ENCODE measurements at places on chromosomes 11 and 22.

DNA sequence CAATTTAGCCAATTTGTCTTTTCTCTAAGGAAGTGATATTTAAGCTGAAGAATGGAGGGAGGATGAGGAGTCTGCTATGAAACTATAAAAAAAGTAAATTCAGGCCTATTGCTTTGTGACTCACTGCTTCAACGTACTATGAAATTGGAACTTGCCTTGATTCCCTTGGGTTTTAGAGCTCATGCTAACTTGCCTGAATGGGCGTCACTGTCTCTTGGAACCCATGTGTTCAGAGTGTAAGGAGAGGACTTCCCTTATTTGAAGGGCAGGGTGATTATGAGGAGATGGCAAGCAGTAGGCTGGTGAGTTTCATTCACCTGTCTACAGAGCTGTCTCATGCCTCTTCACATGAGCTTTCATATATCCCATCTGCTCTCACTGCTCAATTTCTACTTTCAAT lies 28.7 kb upstream of the WT1 start:
- DNase-seq = no peak

DNA sequence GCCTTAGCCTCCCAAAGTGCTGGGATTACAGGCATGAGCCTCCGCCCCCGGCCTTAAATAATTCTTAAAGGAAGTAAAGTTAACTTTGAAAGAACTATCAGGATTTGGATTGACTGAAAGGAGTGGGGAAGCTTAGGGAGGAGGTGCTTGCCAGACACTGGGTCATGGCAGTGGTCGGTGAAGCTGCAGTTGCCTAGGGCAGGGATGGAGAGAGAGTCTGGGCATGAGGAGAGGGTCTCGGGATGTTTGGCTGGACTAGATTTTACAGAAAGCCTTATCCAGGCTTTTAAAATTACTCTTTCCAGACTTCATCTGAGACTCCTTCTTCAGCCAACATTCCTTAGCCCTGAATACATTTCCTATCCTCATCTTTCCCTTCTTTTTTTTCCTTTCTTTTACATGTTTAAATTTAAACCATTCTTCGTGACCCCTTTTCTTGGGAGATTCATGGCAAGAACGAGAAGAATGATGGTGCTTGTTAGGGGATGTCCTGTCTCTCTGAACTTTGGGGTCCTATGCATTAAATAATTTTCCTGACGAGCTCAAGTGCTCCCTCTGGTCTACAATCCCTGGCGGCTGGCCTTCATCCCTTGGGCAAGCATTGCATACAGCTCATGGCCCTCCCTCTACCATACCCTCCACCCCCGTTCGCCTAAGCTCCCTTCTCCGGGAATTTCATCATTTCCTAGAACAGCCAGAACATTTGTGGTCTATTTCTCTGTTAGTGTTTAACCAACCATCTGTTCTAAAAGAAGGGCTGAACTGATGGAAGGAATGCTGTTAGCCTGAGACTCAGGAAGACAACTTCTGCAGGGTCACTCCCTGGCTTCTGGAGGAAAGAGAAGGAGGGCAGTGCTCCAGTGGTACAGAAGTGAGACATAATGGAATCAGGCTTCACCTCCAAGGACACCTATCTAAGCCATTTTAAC lies at the start of gene NNMT:
NNMT (plus strand) TSS at position 724 of the 929 bp plus-strand sequence; CDS start at position 882, 158 bp downstream.
- no peak for DNase-seq

- no peak for DNase-seq
Measured at GRCh38 chr11:32899438-32899837, 6.8 kb downstream of the QSER1 start.

GRCh38 chr11:64120951-64121569 lies 44.9 kb downstream of the MACROD1 start:
- DNase-seq = no peak

- no peak for DNase-seq
Measured at GRCh38 chr11:76234416-76235232, 28.3 kb upstream of the WNT11 start.

DNA sequence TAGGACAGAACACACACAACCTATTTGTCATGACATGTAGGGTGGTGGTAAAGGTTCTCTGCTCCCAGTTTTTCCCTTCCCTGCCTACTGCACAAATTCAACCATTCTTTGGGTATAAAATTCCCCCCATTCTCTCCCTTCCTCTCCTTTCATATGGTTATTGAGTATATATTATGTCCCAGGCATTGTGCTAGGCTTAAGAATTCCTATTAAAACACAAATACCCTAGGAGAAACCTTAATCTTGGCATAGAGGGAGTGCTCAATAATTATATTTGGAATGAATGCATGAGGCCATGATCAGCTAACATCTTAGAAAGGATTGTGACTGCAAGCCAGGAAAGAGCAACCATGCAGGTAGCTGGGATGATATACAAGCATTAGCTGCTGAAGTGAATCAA lies 120.4 kb upstream of the MTMR2 start:
- DNase-seq = no peak

DNA sequence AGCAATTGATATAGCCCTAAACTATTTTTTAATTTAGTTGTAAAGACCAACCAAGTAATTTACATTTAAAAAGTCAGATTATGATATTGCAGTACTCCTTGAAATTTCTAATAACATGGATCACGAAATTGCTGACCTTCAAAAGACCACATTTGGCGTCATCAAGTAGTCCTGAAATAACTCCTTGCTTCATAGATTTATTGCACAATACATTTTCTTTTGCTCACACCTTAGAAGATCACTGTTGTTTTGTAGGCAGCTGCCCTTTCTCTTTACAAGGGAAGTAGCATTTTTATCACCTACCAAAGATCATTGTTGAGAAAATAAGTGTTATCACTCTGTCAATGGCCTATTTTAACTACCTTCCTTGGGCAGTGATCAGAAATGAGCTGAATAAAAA lies 815.8 kb downstream of the METTL15 start:
- no peak for DNase-seq

DNA sequence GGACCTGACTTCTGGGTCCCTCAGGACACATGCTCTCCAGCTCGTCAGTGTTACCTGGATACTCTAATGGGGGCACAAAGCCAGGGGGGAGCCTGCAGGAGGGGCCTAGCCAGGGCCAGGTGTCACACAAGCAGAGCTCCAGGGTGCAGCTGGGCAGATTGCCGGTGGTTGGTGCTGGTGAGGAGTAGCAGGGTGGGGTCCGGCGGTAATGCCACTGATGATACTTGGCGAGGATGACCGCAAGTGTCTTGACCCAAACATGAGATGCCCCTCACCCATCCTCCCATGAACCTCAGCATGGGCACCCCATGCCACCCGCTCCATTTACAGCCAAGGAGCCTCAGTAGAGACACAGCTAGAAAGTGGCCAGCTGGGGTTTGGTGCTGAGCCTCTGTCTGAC lies 15.1 kb upstream of the KCNQ1OT1 start:
- DNase-seq = no peak

- DNase-seq = no peak
Measured at GRCh38 chr11:19405966-19406365, 165.2 kb upstream of the E2F8 start.

DNA sequence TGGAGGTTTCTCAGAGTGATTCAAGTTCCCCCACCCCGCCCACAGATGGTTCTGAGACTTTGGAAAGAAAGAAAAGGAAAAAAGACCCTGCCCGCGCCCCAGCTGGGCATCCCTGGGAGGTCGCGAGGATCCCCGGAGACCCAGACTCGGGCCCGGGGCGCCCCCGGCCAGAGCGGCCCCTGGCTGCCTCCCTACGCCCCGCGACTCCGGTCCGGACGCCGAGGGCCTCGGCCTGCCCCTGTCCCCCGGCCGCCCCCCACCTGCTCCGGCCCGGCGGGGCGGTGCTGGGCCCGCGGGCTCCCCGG lies 2.3 kb upstream of the AIFM3 start:
- DNase-seq = no peak

DNA sequence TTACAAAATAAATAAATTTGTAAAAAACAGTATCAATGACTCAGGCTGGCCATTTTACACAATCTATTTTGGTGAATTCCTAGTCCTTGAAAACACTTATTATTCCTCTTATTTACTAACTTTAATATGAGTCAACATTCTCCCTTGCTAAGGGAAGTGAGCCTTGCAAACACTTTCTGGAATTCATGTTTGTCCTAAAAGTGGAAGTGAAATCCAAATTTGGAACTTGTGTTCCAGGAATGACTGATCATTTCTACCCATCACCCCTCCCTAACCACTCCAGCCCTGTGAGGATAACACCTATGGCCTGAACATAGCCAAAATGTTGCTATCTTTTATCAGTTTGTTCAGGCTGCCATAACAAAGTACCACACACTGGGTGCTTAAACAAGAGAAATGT lies 83.1 kb downstream of the OR5AK2 start:
- DNase-seq = no peak

DNA sequence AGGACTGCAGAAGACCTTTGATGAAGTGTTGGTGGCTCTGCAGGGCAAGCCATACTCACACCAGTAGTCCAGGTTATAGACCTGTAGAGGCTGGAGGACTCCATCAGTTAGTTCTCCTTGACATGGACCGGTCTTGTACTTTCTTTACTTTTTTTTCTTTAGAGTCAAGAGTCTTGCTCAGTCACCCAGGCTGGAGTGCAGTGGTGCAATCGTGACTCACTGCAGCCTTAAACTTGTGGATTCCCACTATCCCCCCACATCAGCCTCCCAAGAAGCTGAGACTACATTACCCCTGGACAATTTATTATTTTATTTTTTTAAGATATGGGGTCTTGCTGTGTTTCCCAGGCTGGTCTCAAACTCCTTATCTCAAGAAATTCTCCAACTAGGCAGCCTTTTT lies 49.6 kb upstream of the E2F8 start:
- DNase-seq = no peak

DNA sequence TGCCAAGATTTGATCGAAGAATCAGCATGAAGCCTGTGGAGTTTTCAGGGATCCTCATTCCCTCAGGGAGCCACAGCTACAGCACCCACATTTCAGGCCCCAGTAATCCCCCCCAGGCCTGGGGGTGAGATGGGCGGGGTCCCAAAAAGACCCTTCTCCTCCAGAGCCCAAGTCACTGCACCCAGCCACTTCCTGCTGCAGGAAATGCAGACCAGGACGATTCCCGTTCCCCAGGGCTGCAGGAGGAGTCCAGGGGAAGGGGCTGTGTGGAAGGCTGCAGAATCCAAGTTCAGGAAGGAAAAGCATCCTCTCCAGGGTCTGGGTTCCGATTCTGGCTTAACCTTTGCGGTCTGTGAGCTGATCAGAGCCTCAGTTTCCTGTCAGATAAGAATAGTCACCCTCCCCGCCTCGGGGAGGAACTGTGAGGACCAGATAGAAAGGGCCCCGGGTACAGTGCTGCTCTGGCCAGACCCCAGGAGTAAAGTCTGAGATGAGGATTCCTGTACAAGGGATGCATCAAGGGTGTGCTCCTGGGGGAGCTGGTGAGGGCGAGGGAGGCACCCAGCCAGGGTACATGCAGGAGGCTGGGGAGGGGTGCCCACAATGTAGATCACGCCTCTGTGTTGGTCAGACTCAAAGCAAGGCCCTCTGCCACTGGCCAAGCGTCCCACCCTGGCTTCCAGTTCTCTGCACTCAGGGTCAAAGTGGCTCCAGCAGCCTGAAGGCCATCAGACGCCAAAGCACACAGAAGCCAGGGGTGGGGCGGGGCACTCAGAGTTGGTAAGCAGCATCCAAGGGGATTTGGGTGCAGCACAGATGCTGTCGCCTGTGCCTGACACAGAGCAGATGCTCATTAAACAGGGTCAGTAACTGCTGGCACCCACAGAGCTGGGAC lies 30.1 kb upstream of the TP53I11 start:
- no peak for DNase-seq

- DNase-seq = no peak
Measured at GRCh38 chr22:25051983-25052710, 99.6 kb downstream of the KIAA1671 start.

GRCh38 chr22:20590477-20591294 lies 83.3 kb downstream of the MED15 start:
- DNase-seq = no peak

- no peak for DNase-seq
Measured at GRCh38 chr11:116773203-116774097, 663 bp upstream of the BUD13 start.

DNA sequence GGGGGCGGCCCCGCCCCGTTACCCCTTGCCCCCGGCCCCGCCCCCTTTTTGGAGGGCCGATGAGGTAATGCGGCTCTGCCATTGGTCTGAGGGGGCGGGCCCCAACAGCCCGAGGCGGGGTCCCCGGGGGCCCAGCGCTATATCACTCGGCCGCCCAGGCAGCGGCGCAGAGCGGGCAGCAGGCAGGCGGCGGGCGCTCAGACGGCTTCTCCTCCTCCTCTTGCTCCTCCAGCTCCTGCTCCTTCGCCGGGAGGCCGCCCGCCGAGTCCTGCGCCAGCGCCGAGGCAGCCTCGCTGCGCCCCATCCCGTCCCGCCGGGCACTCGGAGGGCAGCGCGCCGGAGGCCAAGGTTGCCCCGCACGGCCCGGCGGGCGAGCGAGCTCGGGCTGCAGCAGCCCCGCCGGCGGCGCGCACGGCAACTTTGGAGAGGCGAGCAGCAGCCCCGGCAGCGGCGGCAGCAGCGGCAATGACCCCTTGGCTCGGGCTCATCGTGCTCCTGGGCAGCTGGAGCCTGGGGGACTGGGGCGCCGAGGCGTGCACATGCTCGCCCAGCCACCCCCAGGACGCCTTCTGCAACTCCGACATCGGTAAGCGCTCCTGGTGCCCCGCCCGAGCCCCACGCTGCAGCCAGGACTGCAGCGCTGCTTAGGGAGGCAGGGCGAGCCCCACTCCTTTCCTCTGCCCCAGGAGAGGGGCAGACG lies at the start of gene TIMP3:
TIMP3 (plus strand) TSS at position 169 of the 700 bp plus-strand sequence; CDS start at position 466, 297 bp downstream.
- DNase-seq = no peak

- DNase-seq = no peak
Measured at GRCh38 chr11:68545796-68546195, 85.2 kb downstream of the PPP6R3 start.

DNA sequence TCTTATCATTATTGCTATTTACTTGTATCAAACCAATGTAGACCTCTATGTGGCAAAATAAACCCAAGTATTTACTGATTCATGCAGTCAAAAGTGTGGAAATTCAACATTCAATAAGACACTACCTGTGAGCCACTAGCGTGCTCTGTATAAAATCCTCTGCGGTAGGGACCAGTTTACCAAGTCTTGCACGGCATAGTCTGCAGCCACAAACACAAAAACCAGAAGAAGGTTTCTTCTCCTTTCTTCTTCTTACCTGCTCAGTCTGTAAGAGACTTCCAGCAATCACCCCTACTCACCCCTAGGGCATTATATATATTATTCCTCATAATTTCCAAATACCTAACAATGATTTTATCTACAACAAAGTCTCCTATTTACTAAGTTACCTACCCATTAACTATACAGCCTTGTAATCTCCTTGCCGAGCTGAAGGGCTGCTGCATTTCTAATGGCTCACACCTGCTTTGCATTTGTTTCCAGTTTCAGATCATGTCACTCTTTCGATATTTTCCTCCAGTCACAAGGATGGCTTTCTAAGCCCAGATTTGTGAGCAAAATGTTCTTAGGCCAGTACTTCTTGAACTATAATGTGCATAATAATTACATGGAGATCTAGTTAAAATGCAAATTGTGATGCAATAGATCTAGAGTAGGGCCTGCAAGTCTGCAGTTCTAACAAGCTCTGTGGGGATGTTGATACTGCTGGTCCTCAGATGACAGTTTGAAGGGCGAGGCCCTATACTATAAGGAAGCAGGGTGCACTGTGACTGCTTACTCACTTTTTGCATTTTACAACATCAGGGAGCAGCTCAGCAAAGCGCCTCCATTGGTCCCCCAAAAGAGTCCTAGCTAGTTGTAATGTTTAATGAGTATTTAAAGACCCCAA lies 191.9 kb upstream of the DDI1 start:
- no peak for DNase-seq

- DNase-seq = no peak
Measured at GRCh38 chr11:101010899-101011298, 118.7 kb downstream of the PGR start.

GRCh38 chr22:44608597-44609399 lies 93.2 kb upstream of the PRR5 start:
- DNase-seq = no peak

All from CD8-positive, alpha-beta T cell (primary cell).